Aorta (tissue), 5 donors: ENCODE measurements at places on chromosomes 12 and 14.

DNA sequence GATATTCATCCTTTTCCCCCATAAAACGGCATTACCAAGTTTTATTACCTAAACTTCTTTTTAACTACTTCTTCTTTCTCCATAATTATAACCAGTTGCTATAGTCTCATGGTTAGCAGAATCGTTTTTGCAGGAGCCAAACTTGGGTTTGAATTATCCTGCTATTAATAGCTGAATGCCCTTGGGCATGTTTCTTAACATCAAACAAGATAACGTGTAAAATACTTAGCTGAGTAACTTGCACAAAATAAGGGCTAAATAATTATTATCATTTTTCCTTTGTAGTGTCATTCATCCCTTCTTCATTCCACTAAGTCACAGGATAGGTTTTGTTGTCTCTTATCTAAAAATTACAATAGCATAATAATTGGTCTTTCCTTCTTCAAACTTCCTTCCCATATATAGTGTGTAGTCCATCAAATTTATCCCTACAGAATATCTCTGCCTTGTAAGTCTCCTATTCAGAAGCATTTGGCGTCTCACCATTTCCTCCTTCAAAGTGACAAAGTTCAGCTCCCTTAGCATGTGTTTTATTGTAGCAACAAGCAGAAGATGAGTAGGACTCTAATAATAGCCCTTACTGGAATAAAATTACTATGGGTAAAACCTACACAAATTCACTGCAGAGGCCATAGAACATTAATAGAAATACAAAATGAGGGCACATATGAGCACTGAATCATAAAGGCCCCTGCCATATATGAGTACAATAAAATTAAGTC lies 63.8 kb downstream of the FAR2 start:
- DNase-seq, result no peak

DNA sequence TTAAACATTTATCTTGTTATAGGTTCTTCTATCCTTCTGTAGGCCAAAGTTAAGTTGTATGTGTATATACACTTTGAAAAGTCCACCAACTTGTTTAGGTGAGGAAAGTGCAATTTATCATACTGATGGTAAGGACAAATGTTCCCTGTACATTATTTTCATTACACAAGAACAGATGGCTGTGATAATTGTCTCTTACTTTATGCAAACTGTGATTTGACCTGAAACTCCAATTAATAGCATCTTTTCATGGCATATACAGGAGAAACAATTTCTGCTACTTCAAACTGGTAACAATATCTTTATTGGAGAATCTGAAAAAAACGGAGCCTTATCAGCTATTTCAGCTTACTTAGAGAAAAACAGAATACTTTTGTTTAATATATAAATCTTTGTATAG lies 5.6 kb downstream of the TRIM9 start:
- no peak for DNase-seq

GRCh38 chr14:34433957-34434356 lies 28.1 kb downstream of the SPTSSA start:
- DNase-seq, result no peak

- no peak for DNase-seq
These were observed 18.0 kb upstream of the MAP3K9 start for GRCh38 chr14:70827347-70827746.

- DNase-seq, result no peak
These were observed 27.1 kb downstream of the CPNE8 start for GRCh38 chr12:38878333-38878705.

GRCh38 chr12:106044773-106045172 lies 94.0 kb downstream of the NUAK1 start:
- no peak for DNase-seq

DNA sequence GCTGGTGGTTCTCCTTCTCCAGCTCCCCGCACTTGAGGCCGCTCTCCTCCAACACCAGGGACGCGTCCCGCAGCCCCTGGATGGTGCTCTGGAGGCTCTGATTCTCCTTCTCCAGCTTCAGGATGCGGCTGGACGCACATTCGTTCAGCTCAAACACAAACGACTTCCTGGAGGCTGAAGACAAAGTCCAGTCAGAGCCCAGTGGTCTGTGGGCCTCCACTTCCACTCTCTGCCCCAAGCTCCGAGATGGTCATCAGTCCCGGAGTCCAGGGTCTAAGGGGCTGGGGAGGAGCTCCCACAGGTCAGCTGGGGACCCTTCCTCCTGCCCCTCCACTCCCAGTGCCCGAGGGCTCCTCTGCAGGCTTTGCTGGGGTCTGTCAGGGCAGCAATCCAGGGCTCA lies 76.6 kb upstream of the GPR68 start:
- no peak for DNase-seq

GRCh38 chr14:59336098-59336497 lies 129.1 kb downstream of the GPR135 start:
- DNase-seq, result no peak

GRCh38 chr12:52926596-52927234 lies 21.8 kb upstream of the KRT8 start:
- no peak for DNase-seq

- DNase-seq, result no peak
These were observed 29.3 kb downstream of the PRKCH start for GRCh38 chr14:61350427-61351270.

- DNase-seq, result no peak
These were observed 20.2 kb upstream of the PPP1CC start for GRCh38 chr12:110762891-110763290.

DNA sequence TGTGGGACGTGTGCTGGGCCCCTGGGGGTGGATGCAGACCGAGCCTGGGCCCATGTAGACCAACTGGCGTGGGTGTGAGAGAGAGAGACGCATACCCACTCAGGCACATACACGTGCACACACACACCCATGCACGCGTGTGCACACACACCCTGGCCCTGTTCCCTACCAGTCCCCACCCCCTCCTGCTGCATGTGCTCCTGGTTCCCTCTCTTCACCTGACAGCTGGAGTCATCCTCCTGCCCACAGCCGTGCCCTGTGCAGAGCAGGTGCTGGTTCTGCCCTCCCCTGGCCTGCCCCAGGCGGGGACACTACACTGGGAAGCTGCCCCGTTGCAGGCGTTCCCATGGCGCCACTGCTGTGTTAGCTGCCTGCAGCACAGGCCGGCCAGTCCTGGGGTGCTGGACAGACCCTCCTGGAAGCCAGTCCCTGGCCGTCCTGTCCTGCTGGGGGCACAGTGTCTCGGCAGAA lies 18.5 kb downstream of the PACS2 start:
- DNase-seq, result no peak

DNA sequence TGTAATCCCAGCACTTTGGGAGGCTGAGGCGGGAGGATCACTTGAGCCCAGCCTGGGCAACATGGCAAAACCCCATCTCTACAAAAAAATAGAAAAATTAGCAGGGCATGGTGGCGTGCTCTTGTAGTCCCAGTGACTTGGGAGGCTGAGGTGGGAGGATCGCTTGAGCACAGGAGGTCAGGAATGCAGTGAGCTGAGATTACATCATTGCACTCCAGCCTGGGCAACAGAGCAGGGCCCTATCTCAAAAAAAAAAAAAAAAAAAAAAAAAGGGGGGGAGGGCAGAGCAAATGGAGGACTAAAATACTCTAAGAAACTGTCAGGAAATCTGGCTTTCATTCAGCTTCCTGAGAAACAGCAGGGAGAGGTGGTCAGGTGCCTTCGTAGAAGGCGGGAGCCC lies 31.7 kb upstream of the TSPAN9 start:
- DNase-seq, result peak; percentile 14

DNA sequence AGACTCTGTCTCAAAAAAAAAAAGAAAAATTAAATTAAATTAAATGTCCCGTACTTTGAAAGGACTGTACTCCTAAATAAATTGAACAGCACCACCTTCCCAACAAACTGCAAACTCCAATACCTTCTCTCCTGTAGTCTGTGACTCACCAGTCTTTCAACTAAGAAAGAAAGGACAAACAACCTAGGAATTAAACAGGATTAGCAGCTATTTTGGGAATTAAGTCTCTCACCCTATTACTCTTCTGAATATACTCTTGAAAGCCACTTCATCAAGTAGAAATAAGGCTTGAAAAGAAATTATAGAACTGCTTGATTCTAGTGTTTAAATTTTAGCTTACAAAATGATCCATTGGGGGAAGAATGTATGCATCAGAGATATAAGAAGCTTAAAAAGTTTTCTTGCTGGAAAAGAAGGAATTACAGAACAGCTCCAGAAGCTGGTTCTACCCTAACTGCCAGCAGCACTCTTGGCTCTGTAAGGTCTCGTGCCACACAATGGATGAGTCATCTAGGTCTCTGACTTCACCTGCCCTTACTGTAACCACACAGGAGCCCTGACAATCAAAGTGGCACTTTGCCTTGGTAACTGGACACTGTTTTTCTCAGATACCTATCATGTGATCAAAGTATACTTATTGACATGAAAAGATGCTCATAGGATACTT lies 57.0 kb upstream of the CERS5 start:
- DNase-seq, result no peak

DNA sequence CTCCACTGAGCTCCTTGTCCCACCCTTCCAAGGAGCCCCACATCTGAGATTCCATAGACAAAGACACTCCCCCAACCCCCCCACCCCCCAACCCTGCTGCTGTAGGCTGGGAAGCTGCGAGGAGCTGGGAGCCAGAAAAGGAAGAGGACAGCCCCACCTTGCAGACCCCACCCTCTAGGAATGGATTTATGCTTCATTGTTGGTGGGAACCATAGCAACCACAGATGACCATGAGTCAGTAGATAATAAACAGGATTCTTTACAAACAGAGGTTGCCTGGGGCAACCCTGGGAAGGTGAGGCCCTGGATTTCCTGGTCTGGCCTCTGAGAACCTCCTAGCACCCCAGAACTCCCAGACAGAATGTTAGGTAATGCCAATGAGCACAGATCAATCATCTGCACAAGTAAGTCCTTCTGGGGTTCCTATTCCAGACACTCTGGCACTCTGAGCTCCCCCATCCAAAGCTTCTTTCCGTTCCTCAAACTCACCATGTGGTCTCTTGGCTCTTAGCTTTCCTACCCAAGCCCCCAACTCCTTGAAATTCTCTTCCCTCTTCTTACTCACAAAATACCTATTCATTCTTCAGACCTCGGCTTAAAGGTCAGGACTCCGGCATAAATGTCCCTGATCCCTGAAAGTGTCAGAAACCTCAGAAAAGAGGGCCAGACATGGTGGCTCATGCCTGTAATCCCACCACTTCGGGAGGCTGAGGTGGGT lies 15.2 kb upstream of the PLEKHG6 start:
- DNase-seq, result peak; percentile 63

- no peak for DNase-seq
These were observed 52.0 kb upstream of the SOCS2 start for GRCh38 chr12:93520454-93520853.

DNA sequence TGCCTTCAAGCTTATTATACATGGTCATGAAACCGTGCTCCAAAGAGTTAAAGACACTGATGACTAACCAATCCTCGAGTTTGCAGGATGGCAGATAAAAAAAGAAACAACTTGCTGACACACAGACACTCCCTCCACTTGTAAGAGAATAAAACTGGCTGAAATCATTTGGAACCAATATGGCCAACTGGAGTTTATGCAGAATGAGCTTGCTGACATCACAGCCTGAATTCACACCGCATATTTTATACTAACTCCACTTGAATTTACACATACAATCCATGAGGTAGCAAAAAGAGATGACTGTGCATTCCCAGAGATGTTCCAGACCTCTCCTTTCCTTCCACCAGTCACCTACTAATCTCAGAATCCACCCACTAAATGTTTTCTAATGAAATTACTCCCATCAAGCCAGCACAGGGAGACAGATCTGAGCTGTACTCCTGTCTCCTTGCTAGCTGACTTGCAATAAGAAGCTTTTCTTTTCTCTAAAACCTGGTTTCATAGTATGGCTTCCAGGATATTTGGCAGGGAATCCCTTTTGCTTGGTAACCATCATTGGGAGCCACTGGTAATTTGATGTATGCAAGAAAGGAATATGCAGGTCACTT lies 15.8 kb upstream of the PTPRR start:
- no peak for DNase-seq

DNA sequence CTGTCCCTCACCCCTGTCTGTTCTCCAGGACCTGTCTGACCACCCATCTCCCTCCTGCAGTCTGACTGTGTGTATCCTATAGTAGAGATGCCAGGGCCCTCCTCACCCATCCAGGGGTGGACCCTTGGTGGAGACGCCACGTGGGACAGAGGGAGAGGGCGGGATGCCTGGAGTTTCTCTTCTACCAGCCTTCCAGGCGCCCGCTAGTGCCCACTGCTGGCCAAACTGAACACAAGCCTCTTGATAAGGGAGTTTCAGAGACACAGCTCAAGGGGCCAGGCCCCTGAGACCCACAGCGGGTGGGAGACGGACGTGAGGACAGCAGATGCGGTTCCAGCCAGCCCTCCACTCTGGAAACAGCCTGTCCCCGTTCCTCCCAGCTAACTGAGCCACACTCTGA lies 147.3 kb downstream of the RBM19 start:
- DNase-seq, result no peak

DNA sequence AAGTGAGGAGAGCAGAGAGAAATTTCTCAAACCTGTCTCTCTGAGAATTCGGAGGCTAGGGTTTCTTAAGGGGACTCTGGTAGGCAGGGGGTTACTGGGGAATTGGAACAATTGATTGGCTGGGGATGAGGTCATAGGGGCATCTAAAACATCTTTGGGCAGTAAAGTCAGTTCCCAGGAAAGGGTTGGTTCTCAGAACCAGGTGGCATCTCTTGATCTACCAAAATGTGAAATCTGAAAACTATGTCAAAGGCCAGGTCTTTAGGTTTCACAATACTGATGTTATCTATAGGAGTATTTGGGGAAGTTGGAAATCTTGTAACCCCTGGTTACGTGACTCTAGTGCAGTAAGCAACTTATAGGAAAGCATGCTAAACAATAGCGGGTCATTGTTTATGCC lies 6.9 kb downstream of the C12orf75 start:
- no peak for DNase-seq

- DNase-seq, result peak; percentile 68
These were observed 16.1 kb upstream of the CCDC85C start for GRCh38 chr14:99619835-99620834.

- DNase-seq, result no peak
These were observed 48.5 kb downstream of the VCPKMT start for GRCh38 chr14:50067723-50068495.
